ENCODE measurements at places on chromosomes 5 and 9. TPM values are rescaled to one million over a fixed set of nuclear protein-coding genes. Genes with fewer than 3 reads are reported as not detected.

The CACNA1B gene
- total RNA-seq: 2.0 TPM

The SURF6 gene
- total RNA-seq: 21.7 TPM

The ANKDD1B gene
- total RNA-seq: 0.31 TPM

The ARHGEF37 gene
- total RNA-seq: 4.5 TPM

The PTPA gene
- 120 TPM for total RNA-seq

The DNM1 gene
- 8.0 TPM for total RNA-seq

The COMMD10 gene
- total RNA-seq: 27.8 TPM

The TXNDC8 gene
- total RNA-seq: not detected

- H3K4me3 ChIP-seq: no peak overlapping the region
- no peaks in the 10 kb centered on the region for H3K36me3 ChIP-seq
- no peak for DNase-seq
- no peak overlapping the region for H3K27ac ChIP-seq
- peaks cover 2% of the 10 kb centered on the region for H3K27me3 ChIP-seq
Measured at GRCh38 chr9:68728731-68729130, 23.7 kb downstream of the PIP5K1B start.

GRCh38 chr9:6034954-6035353 lies 19.5 kb upstream of the RANBP6 start:
- H3K27me3 ChIP-seq: peaks cover 2% of the 10 kb centered on the region
- no peaks in the 10 kb centered on the region for H3K36me3 ChIP-seq
- DNase-seq: no peak
- no peaks in the 10 kb centered on the region for H3K4me1 ChIP-seq
- H3K4me3 ChIP-seq: no peak overlapping the region

- no peak overlapping the region for H3K27ac ChIP-seq
- DNase-seq: no peak
- H3K4me3 ChIP-seq: no peak overlapping the region
- peaks cover 7% of the 10 kb centered on the region for H3K4me1 ChIP-seq
- H3K27me3 ChIP-seq: peaks cover 8% of the 10 kb centered on the region
Measured at GRCh38 chr5:53871775-53872174, 311.3 kb downstream of the NDUFS4 start.

- H3K36me3 ChIP-seq: no peaks in the 10 kb centered on the region
- peaks cover 4% of the 10 kb centered on the region for H3K4me1 ChIP-seq
- H3K4me3 ChIP-seq: no peak overlapping the region
Measured at GRCh38 chr9:28853477-28853876, 1280.2 kb upstream of the C9orf72 start.

DNA sequence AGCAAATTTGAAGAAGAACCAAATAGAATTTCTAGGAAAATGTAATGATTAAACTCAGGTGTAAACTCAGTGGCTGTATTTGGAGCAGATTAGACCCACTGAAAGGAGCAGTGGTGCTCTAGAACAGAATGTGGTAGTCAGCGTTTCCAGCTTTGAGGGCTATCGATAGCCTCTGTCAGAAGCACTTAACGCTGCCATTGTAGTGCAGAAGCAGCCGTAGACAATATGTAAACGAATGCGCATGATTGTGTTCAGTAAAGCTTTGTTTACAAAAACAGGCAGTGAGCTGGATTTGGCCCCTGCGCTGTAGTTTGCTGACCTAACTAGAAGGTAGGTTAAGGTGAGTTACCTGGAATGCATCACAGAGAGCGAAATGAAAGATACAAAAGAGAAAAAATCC lies 72.0 kb downstream of the FAM78A start:
- H3K36me3 ChIP-seq: peaks cover 38% of the 10 kb centered on the region
- no peaks in the 10 kb centered on the region for H3K4me1 ChIP-seq
- no peaks in the 10 kb centered on the region for H3K27me3 ChIP-seq
- no peak for DNase-seq
- no peak overlapping the region for H3K27ac ChIP-seq

DNA sequence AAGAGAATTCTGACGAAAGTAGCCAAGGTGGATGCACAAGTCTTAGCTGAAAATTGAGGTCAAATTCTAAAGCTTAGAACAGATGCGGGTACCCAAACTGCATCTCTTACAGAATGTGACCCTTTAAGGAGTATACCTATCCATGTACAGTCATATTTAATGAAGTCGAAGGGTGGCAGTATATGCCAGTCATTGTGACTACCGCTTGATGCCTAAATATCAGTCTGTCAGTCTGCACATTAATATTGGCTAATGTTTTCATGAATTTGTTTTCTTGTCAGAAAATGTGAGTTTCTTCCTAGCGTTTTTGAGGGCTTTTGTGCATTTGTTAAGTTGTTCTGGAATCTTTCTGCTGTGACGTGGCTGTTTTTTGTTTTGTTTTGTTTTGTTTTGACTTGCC lies 264.5 kb upstream of the ELAVL2 start:
- no peak overlapping the region for H3K4me3 ChIP-seq
- H3K4me1 ChIP-seq: no peaks in the 10 kb centered on the region
- H3K27me3 ChIP-seq: peaks cover 1% of the 10 kb centered on the region
- no peaks in the 10 kb centered on the region for H3K36me3 ChIP-seq
- no peak for DNase-seq

GRCh38 chr5:10155897-10156667 lies 93.6 kb downstream of the ATPSCKMT start:
- H3K36me3 ChIP-seq: no peaks in the 10 kb centered on the region
- DNase-seq: no peak
- no peaks in the 10 kb centered on the region for H3K4me1 ChIP-seq
- no peak overlapping the region for H3K4me3 ChIP-seq

GRCh38 chr5:178078197-178079010 lies 34.9 kb upstream of the N4BP3 start:
- no peak overlapping the region for H3K27ac ChIP-seq
- no peak overlapping the region for H3K4me3 ChIP-seq
- H3K27me3 ChIP-seq: peaks cover 7% of the 10 kb centered on the region
- DNase-seq: no peak
- peaks cover 11% of the 10 kb centered on the region for H3K4me1 ChIP-seq

- no peaks in the 10 kb centered on the region for H3K36me3 ChIP-seq
- no peak overlapping the region for H3K27ac ChIP-seq
- peak; percentile 83 for DNase-seq
- H3K4me1 ChIP-seq: no peaks in the 10 kb centered on the region
Measured at GRCh38 chr5:40688127-40688761, 8.5 kb downstream of the PTGER4 start.

DNA sequence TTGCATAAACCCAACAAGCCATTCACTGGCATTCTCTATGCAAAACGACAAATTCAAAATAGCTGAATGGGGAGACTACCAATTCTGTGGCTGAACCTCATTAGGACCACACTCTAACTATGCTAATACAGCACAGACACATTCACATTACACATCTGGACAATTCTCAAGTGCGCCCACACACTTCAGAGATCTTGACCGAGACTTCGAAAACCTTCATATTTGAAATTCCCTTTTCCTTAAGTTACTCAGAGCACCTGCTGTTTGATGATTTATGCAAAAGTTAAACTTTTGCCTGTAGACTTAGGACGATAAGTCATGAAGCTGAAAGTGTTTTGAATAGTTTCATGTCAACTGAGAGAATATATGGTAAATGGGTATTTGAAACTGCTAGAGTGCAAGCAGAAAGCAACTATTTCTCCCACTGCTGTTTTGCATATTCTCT lies 111.9 kb downstream of the FBN2 start:
- H3K27ac ChIP-seq: no peak overlapping the region
- peaks cover 2% of the 10 kb centered on the region for H3K4me1 ChIP-seq
- peaks cover 3% of the 10 kb centered on the region for H3K36me3 ChIP-seq

DNA sequence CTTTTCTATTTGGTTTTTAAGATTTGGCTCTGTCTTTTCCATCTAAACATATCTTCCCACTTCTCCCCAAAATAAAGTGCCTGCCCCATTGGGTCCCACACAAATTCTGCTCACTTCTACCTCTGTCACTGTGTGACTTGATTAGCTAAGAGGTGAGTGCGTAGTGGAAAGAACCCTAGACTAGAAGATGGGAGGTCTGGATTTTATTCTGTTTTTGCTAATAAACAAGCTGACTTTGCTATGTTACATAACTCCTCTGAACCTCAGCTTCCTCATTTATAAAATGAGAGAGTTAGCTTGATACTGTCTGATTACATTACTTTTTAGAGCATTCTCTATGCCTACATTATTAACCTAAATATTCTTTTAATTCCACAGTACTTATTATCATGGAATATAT lies 51.3 kb upstream of the PTGER4 start:
- no peak overlapping the region for H3K27ac ChIP-seq
- H3K4me3 ChIP-seq: no peak overlapping the region
- no peaks in the 10 kb centered on the region for H3K4me1 ChIP-seq
- no peaks in the 10 kb centered on the region for H3K36me3 ChIP-seq

DNA sequence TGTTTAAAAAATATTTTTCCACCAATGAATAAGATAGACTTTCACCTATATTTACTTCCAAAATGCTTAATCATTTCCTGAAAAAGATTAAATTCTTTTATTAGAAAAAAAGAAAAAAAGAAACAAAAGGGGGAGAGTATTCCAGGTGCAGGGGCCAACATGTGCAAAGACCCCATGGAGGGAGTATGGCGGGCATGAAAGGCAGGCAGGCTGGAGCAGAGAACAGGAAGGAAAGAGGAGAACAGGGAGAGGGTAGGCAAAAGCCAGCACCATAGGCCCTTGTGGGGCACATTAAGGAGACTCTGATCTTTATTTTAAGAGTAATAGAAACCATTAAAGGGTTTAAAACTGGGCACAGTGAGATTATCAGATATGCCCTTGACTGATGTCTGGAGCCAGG lies 16.5 kb upstream of the SAP30L start:
- H3K4me1 ChIP-seq: no peaks in the 10 kb centered on the region
- H3K27ac ChIP-seq: no peak overlapping the region
- peaks cover 2% of the 10 kb centered on the region for H3K27me3 ChIP-seq
- no peaks in the 10 kb centered on the region for H3K36me3 ChIP-seq
- no peak overlapping the region for H3K4me3 ChIP-seq
- no peak for DNase-seq

DNA sequence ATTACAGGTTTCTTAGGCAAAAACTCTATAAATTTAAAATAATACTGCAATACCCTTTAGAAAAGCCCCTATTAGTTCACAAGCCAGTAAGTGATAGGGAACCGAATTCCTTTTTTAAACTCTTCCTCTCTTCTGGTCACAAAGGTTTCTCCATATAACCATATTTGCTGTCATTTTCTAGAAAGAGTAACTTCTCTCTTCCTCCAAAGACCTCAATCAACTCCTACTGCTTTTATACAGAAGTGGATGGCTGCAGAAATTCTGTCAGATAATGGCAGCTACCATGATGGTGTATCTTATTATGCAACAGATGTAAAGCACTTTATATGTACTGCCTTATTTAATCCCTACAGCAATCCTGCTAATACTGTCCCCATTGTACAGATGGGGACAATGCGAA lies 6.2 kb downstream of the TUT7 start:
- peaks cover 12% of the 10 kb centered on the region for H3K4me1 ChIP-seq
- no peak overlapping the region for H3K27ac ChIP-seq
- no peak for DNase-seq
- no peak overlapping the region for H3K4me3 ChIP-seq

GRCh38 chr9:96279932-96280331 lies 22.0 kb downstream of the HSD17B3 start:
- peaks cover 7% of the 10 kb centered on the region for H3K36me3 ChIP-seq
- no peaks in the 10 kb centered on the region for H3K4me1 ChIP-seq
- H3K4me3 ChIP-seq: no peak overlapping the region
- no peaks in the 10 kb centered on the region for H3K27me3 ChIP-seq
- no peak for DNase-seq

DNA sequence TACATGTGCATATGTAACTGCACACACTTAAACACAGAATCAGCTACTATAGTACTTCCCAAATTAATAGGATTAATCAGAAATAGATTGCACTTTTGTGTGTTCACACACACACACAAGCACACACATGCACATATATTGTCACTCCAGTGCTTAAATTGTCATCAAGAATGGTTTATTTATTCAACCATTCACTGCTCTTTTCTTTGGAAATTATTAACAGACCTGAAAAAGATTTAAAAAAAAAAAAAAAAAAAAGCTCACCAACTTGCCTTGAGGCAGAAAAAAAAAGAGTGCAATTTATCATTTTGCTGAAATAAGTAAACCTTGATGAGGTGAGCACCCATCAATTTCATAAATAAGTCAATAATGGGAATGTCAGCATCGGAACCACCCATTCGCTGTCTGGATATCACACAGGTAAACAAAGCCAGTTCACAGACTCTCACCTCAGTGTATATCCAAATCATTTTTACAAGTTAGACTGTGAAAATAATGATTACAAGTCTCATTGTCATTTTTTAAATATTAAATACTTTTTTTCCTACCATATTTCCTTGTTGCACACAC lies 562.8 kb downstream of the BNC2 start:
- no peak for DNase-seq
- H3K27ac ChIP-seq: no peak overlapping the region
- no peaks in the 10 kb centered on the region for H3K4me1 ChIP-seq
- no peak overlapping the region for H3K4me3 ChIP-seq

DNA sequence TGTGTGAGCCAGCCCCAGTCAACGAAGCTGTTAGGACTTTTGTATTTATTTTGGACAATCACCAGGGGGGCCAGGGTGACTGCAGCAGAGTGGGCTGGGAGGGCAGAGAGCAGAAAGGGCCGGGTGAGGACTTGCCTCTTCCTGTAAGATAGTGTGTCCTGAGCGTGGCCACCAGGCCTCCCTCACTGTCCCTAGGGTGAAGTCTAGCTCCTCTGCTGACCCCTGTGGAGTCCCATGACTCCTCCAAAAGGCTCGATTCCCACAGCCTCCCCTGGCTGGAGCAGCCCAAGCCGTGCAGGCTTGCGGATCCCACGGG lies 147.8 kb downstream of the RXRA start:
- H3K27me3 ChIP-seq: no peaks in the 10 kb centered on the region
- no peak overlapping the region for H3K4me3 ChIP-seq
- DNase-seq: no peak
- no peaks in the 10 kb centered on the region for H3K36me3 ChIP-seq
- H3K27ac ChIP-seq: no peak overlapping the region

DNA sequence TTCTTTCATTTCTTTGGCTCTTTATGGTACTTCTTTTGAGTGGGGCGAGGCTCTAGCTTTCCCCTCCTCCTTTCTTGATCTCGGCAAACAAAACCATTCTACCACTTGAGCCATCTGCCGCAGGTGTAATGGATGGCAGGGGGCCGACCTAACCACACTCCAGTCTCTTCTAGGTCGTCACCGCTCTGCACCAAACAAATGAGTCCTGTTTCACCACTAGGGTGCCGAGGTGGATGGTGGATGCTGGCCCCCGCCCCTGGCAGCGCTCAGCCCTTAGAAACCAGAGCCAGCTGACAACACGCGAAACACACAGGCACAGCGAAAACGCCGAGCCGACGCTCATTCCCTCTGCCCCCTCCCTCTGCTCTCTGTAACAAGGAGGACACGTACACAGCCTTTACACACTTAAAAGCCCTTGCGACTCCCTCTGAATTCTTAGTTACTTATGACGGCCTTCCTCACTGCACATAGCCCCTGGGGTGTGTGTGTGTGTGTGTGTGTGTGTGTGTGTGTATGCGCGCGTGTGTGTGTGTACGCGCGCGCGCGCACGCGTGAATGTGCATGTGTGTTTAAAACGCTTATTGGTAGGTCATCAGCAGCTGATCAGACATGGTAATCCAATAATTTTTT lies 199.4 kb downstream of the MEF2C start:
- H3K4me3 ChIP-seq: peak overlapping the region; percentile 34
- peaks cover 11% of the 10 kb centered on the region for H3K4me1 ChIP-seq
- peaks cover 8% of the 10 kb centered on the region for H3K36me3 ChIP-seq
- H3K27ac ChIP-seq: no peak overlapping the region
